ENCODE measurements at places on chromosomes 6 and 20.

DNA sequence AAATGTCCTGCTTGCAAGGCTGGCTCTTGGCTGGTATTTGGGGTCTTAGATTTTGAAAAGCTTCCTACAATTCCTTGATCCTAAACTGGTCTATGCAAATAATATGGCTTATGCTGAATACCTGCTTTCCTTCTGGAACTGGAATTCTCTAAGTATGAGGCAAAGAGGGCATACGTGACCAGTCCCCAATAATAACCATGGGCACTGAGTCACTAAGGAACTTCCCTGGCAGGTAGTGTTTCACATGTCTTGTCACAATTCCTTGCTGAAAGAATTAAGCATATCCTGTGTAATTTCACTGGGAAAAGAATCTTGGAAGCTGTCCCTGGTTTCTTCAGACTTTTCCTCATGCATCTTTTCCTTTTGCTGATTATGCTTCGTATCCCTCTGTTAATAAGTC lies 106.5 kb downstream of the MMS22L start:
- DNase-seq: no peak

- no peak for DNase-seq
Measured at GRCh38 chr6:162055365-162055764, 672.2 kb downstream of the PRKN start.

DNA sequence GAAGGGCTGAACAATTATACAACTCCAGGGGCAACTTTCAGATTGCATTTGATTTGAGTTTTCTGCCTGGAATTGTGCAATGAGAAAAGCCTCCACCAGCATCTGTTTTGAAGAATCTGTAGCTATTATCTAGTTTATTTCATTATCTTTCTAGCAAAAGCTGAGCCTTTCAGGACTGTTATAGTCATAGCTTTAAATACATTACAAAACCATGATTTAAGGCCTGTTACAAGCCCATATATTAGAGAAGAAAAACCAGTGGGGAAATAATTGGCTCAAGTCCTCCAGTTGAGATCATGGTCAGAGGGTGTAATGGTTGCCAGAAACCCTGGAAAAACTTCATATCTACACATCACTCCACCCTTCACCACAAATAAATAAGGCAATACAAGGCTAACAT lies 676.2 kb downstream of the HDGFL1 start:
- DNase-seq: no peak

DNA sequence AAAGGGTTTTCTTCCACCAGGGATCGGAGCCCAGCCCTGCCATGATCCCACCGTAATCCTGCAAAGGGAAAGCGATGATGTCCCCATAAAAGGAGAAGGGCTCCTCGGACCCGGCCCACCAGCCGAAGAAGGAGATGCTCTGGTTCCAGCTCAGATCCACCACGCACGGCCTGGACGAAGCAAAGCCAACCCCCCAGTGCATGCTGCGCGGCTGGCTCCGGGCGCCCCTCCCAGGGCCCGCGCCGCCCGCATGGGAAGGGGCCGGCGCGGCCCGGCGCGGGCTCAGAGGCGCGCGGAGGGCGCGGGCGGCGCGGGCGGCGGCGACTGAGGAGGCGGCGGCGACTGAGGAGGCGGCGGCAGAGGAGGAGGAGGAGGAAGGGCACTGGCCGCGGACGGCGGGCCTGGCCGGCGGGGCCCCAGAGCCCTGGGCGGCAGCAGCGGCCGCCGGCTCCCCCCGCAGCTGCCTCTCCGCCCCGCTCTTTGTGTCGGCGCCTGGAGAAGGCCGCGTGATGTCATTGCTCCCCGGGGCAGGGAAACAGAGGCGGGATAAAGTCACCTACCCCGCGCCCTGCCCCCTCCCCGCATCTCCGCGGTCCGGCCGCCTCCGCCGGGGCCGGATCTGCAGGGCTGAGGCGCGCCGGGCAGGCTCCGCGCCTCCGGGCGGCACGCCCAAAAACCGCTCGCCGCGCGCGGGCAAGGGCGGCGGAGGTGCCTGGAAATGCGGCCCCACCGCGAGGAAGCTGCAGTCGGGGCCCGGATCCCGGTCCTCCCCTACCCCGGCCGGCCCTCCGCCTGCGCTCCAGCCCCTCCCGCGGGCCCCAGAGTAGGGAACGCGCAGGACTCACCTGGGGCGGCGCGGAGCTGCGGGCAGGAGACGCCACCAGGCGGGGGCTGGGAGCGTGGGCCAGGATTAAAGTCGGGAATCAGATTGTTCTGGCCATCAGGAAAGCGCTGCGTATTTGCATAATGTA lies at the start of gene FAXC:
FAXC (minus strand) TSS at position 504 of the 971 bp plus-strand sequence; CDS start at position 202, 302 bp downstream.
- no peak for DNase-seq

DNA sequence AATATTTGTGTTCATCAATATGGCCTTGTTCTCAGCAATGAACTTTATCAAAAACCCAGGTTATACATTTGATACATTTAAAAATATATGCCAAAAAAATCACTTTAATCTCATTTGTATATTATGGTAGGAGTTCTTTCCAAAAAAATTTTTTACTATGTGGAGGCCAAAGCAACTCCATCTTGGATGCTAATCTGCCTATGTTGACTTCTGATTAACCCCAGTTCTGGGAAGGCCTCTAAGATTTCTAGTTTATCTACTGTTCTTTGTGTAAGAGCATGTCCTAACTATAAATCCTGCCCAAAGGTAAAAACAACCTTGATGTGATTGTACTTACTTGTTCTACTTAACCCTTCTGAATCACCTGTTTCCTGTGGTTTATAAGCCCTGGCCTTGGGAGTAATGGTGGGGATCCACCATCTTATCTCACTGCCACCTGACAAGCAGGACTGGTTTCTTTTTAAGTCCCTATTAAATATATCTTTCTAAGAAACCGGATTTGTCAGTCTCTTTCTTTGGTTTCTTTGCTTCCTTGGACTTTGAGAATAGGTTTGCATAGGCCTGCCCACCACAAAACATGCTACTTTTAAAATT lies 46.7 kb downstream of the RNGTT start:
- DNase-seq: no peak

- no peak for DNase-seq
Measured at GRCh38 chr6:5941188-5941587, 65.5 kb downstream of the NRN1 start.

- no peak for DNase-seq
Measured at GRCh38 chr6:133761706-133762105, 127.2 kb upstream of the TCF21 start.

- DNase-seq: no peak
Measured at GRCh38 chr6:43900560-43900915, 130.5 kb downstream of the VEGFA start.

DNA sequence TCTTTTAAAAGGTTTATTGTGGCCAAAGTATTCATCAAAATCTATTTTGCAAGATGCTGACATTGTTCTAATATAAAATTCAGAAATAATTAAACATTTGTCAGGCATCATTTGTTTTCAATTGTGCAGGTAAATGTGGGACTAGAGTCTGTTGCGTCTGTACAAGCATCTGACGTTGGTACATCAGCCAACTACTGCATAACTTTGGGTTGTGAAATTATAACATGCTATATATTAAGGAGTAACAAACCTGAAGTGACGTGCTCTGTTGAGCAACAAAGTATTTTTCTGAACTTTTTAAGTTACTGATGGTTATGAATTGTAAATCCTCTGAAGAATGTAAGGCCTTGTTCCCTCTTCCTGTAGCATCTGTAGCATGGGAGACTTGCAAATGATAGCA lies 66.0 kb downstream of the RNF182 start:
- no peak for DNase-seq

GRCh38 chr6:65680232-65680631 lies 26.8 kb downstream of the EYS start:
- DNase-seq: no peak

- DNase-seq: no peak
Measured at GRCh38 chr6:5950361-5950785, 56.4 kb downstream of the NRN1 start.

- no peak for DNase-seq
Measured at GRCh38 chr6:124008000-124008987, 204.6 kb downstream of the NKAIN2 start.

DNA sequence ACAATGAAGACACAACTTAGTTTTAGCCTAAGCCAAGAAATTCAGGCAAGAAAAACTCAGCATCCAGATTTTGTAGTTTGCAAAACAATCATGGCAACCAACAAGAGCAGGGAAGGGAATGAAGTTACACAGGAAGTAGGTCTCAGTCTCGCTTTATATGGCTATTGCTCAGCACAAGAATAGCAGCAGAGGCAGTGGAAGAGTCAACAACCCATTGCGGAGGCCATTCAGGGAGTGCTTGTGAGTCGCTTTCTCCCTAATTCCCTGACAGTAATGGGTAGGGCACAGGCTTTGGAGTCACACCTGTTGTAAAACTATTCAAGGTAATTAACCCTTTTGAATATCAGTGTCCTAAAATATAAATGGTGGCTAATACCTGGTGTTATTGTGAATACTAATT lies 238.5 kb downstream of the HDGFL1 start:
- no peak for DNase-seq

GRCh38 chr6:56483929-56484328 lies 158.8 kb downstream of the DST start:
- DNase-seq: no peak

DNA sequence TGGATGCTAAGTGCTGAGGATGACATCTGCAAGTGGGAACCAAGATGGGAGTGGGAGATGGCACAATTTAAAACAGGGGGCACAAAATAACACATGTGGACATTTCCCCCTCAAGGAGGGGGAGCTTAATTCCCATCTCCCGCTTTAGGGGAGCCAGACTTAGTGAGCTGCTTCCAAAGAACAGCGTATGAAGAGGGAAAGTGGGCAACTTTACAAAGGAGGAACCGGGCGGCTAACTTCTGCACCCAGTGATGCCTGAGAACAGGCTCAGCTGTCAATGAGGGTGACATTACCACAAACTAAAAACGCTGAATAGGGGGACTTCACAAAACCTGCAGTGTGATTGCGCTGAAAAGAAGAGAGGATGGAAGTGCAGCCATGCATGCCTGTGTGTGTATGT lies 95.5 kb upstream of the NXT1 start:
- DNase-seq: no peak

DNA sequence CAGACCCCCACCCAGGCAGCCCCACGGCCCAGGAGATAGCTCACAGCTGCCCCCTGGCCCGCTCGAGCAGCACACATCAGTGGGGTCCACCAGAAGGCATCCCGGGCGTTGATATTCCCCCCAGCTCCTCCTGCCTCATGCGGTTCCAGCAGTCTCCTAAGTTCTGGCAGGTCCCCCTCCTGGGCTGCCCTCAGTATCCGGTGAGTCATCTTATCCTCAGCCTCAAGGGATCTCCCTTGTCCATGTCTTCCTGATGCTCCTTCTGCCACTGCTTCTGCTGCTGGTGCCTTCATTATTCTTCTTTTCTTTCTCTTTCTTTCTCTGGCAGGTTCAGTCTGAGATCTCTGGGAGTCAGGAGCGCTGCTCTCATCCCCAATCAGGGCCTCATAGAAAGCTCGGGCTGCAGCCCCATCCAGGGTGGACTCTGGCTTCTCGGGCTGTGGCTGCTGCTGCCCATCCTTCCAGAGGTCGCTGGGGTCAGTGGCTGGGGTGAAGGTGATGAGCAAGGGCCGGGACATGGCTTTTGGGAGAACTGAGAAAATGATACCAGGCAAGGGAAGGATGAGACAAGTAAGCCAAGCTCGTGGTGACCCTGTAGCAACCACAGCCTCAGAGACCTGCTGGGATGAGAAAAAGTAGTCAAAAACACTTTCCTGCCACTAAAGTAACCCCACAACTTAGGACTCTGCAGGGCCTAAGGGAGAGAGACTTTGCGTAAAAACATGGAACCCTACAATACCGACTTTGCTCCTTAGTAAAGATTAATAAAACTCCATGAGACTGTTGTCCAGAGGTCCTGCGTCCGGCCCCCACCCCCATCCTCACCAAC lies 622 bp downstream of the GPANK1 start:
- DNase-seq: no peak

- DNase-seq: no peak
Measured at GRCh38 chr6:81859884-81860283, 107.4 kb upstream of the TENT5A start.

DNA sequence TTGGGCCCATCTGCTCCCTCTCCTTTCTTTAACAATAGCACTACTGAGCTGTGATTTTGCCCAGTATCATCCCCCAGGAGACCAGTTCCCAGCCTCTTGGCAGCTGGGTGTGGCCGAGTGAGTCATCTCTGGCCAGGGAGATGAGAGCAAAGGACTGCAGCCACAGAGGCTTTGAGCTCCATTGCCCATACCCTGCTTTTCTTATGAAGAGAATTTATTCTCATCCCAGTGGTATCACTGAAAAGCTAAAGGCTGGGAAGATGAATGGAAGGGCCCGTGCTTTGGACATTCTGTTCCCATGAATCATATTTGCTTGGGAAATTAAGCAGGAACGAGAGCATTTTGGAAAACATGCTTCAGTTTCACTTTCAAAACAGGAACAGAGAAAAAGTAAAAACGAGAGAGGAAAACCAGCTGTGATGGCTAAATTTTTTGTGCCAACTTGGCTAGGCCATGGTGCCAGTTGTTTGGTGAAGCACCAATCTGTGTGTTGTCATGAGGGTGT lies 14.9 kb downstream of the CST3 start:
- DNase-seq: no peak

- no peak for DNase-seq
Measured at GRCh38 chr6:17831135-17831534, 124.4 kb upstream of the NUP153 start.

DNA sequence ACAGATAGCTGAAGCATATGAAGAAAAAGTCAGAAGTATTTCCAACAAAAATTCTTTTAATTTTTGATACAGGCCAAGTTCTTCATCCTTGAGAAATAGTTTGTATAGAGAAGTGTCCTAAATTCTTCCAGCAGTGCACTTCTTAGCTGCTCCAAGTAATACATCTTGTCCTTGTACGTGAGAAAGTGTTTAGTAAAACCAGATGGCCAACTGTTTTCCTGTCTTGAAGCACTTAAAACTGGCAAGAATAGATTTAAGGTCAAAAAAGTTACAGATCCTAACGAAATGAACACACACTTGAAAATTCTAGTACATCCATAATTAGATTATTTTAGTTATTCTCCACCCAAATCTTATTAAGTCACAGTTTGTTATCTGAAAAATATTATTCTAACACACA lies 52.2 kb upstream of the HSF2 start:
- no peak for DNase-seq

GRCh38 chr6:135867332-135867731 lies 15.8 kb downstream of the PDE7B start:
- no peak for DNase-seq

DNA sequence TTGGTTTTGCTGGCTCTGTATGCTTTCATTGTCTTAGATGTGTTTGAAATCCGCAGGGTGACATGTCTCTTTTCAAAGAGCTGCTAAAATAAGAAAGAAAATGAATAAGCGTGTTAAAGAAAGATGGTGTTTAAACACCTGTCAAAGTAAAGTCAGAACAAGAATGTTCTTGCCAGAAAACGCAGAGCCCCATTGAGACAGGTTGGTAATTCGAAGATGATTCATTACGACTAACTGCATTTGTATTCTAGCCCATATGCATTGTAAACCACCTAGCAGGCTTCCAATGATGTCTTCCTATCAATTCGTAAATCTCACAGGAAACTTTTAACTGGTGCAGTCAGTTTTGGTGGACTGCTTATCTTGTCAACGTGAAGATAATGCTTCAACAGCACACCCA lies 16.8 kb downstream of the PHACTR2 start:
- DNase-seq: no peak

GRCh38 chr6:40425192-40425919 lies 161.8 kb downstream of the LRFN2 start:
- no peak for DNase-seq

- no peak for DNase-seq
Measured at GRCh38 chr6:105608711-105609374, 206.0 kb upstream of the PREP start.
